Stimulated activated CD4-positive, alpha-beta T cell treated with anti-CD3 and anti-CD28 coated beads, Interleukin-12 subunit alpha, Interleukin-12 subunit beta, amount 100 ng/mL, for 4 hours (primary cell): ENCODE measurements at places on chromosomes 7 and 10.

- no peak for DNase-seq
Measured at GRCh38 chr10:69819716-69820506, 18.2 kb downstream of the COL13A1 start.

DNA sequence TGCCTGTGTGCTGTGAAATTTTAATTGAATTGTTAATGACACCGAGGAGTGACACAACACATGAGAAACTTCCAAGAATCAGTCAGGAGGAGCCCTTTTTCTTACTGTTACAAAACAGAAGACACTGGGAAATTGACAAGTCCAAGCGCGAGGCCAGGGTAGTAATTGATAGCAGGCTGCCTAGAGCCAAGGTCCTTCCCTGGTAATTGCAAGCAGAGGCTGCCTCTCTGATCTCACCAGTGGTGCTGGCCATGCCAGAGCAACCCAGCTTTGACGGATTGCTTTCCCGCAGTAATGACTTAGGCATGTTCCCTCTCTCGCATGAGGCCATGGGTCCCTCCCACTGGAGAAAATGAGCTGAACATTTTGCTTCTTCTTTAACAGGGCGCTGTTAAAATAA lies 111.5 kb downstream of the LRMDA start:
- no peak for DNase-seq

GRCh38 chr7:143463556-143463955 lies 14.1 kb upstream of the TAS2R41 start:
- no peak for DNase-seq

- peak; percentile 61 for DNase-seq
Measured at GRCh38 chr7:155206318-155207020, 91.2 kb upstream of the INSIG1 start.

DNA sequence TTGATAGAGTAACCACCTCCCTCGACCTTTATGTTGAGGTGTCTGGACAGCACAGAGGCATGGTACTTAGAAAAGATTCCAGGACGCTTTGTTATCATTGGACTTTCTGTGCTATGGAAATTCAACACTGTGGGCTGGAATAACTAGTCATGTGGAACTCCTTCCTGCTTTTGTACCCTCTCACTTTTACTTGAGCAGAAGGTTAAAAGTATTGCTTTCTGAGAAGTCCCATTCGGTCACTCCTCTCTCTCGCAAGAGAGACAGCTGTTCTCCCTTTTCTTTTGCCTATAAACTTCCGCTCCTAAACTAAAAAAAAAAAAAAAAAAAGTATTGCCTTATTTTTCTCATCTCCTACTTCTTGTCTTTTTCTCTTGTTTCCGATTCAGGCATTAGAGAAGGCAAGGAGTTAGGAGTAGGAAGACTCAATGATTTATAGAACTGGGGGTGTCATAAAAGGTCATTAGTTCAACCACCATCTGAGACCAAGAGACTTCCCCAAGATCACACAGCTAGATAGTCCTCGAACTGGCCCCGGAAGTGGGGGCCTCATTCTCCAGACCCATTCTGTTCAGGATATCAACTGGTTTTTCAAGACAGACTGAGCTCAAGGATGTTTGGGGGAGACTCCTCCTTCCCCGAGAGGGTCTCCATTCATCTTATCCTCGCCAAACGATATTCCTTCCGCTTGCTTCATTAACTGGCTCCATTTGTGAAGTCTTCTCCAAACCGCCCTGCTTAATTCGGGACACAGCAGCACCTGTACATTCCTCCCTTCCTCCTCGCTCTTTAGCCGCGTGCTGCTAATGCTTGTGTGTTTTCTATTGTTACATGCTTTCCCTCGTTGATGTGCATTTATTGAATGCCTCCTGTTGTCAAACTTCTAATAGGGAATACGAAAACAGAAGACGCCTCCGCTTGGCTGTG lies 995 bp upstream of the INPP5F start:
- no peak for DNase-seq

- no peak for DNase-seq
Measured at GRCh38 chr10:101724446-101724845, 29.5 kb upstream of the FBXW4 start.

DNA sequence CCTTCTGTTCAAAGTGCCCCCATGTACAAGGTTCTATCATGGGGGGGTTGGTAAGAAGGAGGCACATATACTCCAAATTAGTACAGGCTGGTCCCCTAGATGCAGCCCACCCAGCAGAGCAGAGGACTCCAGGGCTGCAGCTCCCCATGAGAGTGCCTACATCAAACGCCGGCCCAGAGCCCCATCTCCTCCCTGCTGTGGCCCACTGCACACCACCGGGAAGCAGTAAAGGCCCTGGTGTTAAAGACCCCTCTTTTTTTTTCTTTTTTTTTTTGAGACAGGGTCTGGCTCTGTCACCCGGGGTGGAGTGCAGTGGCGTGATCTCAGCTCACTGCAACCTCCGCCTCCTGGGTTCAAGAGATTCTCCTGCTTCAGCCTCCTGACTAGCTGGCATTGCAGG lies 47.4 kb downstream of the SH3PXD2A start:
- DNase-seq = no peak

- no peak for DNase-seq
Measured at GRCh38 chr7:46522354-46522906, 601.4 kb upstream of the IGFBP3 start.

DNA sequence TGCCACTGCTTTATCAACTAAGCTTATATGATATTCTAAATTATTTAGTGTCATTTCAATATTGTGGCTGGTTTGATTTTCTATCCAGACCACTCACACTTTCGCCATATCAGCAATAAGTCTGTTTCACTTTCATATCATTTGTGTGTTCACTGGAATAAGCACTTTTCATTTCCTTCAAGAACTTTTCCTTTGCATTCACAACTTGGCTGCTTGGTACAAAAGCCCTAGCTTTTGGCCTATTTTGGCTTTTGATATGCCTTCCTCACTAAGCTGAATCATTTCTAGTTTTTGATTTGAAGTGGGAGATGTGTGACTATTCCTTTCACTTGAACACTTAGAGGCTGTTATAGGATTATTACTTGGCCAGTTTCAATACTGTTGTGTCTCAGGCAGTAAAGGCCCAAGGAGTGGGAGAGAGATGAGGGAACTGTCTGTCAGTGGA lies 120.9 kb upstream of the NAMPT start:
- DNase-seq = no peak

GRCh38 chr7:97215556-97215955 lies 98.1 kb downstream of the SDHAF3 start:
- no peak for DNase-seq

- DNase-seq = no peak
Measured at GRCh38 chr10:64113792-64114191, 592.6 kb downstream of the REEP3 start.

- no peak for DNase-seq
Measured at GRCh38 chr10:89347701-89348457, 20.1 kb downstream of the IFIT3 start.

DNA sequence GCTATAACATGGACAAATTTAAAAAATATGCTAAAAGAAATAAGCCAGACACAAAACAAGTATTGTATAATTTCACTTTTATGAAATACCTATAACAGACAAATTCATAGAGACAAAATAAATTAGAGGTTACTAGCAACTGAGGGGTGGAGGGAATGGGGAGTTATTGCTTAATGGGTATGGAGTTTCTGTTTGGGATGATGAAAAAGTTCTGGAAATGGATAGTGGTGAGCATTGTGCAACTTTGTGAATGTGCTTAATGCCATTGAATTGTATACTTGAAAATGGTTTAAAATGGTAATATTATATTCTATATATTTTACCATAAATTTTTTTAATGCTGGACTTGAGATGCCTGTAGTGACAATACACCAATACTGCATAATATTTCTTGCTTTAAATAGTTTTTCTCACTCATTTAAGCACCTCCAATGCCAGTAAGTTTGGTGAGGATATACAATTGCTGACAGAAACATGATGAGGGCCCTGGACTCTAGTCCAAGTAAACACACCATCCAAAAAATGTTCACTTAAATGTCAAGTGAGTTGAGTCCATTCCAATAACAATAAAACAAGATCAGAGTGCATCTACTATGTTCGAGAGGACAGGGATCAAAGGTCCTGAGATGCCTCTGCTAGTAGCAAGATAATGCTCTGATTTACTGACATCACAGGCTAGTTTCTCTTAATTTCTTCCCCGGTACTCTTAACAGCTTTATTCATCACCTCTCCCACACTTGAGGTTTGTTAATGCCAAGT lies 71.9 kb downstream of the NT5C2 start:
- DNase-seq = no peak

- DNase-seq = no peak
Measured at GRCh38 chr7:132419542-132419941, 156.7 kb downstream of the PLXNA4 start.

DNA sequence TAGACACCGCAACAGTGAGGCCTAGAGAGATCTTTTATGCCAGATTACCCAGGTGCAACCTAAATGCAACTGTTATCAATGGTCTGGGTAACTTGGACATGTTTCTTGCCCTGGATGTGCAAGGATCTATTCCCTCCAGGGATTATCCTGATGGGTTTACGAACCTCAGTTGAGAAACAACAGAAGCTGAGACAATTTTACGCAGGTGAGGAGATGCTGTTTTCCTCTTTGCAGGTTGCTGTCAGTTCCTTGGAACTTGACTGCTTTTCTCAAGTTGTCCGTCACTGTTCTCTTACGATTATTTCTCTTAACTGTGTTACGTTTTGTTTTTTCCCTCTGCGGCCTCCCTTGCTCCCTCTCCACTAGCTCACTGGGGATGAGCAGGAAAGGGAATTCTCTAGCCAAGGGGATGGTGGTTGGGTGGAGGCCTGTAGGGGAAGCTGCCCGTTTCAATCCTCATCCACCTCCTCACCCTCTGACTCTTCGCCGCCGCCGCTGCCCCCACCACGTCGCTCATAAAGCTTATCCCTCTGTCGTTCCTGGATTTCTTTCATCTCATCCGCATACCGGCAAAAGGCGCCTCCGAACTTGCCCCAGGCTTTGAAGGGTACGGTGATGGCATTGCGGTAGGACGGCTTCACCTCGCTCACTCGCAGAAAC lies 1.2 kb downstream of the PURB start:
- DNase-seq = no peak

GRCh38 chr7:20783700-20784387 lies 2.8 kb downstream of the SP8 start:
- DNase-seq = no peak

DNA sequence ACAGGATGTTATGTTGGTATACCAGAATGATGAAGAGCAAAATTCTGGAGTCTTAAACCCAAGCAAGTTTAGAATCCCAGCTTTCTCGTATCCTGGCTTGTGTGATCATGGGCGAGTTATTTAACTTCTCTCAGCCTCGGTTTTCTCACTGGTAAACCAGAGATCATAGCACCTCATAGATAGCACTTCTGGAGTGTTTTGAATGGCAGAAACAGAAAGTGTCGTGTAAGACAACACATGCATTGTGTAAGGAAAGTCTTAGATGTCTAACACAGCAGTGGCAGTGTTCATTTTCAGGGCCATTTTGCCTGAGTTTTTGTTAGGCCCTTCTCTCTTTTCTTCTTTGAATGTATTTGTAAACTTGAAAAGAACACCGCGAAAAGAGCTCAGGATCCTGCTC lies 465.1 kb downstream of the AUTS2 start:
- no peak for DNase-seq

GRCh38 chr10:13291061-13291460 lies 8.8 kb downstream of the PHYH start:
- DNase-seq = no peak

- DNase-seq = no peak
Measured at GRCh38 chr7:94039368-94040035, 35.3 kb upstream of the BET1 start.

- no peak for DNase-seq
Measured at GRCh38 chr10:78451592-78451991, 417.9 kb downstream of the RPS24 start.

DNA sequence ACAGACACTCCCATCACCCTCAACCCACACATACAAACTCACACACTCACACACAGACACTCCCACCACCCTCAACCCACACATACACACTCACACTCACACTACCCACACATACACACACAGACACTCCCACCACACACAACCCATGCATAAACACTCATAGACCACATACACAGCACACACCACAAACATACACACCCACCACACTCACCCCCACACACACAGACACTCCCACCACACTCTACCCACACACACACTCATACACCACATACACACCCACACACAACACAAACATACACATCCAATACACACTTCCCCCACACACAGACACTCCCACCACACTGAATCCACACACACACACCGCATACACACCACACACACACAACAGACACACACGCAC lies 521.2 kb downstream of the TCERG1L start:
- DNase-seq = no peak

DNA sequence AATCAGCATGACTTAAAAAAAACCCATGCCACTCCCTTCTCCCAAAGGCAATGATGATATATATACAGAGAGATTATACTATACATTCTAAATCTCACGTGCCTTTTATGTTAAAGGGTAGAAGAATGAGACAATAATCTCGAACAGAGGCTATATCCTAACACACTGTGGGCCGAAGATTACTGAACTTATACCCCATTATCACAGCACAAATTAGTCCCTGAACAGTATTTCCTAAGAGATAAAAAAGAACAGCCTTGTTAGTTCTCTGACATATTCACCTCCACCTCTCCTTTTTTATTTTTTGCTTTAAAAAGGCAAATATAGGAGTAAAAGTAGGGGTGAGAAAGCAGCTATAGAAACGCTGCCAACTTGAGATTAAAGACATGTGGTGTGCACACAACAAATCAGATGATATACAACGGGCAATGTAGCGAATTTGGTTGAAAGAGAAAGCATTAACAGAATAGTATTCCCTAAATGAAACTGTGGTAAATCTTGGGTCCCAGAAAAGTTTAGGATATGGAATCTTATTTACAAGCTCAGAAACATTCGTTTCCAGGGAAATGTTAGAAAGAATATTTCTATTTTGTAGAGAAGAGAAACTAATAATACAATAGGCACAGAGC lies 69.5 kb downstream of the JMJD1C start:
- DNase-seq = no peak

DNA sequence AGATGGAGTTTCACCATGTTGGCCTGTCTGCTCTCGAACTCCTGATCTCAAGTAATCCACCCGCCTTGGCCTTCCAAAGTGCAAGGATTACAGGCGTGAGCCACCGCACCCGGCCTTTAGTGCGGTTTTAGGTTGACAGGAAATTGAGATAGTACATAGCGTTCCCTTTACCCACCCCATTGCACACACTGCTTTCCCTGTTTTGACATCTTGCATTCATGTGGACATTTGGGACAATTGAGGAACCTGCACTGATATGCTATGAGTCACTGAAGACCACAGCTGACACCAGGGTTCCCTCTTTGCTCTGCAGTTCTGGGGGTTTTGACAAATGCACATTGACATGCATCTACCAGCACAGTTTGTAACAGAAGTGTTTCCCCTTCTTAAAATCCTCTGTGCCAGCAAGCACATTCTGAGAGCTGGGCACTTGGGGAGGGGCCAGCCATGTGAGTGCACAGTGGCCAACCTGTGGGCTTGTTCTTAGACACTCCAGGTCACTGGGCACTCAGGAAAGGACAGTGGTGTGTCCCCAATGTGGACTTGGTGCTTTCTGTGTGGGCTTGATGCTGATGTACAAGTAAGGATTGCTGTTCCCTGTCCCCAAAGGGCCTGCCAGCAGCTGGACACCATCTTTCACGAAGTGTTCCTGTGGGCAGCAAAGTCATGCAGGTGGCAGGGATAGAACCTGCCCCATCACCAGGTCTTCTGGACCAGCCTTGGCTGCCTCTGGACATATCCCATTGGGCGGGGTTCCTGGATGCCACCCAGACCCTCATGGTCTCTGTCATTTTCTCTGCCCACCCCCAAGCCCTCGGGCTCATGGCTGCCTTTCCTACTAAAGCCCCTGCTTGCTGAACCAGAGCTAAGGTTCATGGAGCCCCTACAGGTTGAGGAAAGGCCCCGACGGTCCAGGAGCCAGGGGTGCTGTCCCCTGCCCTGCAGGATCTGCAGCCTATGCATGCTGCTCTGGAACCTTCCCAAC lies 579.8 kb downstream of the GLRX3 start:
- no peak for DNase-seq
